ENCODE measurements at places on chromosomes 7 and 10.

DNA sequence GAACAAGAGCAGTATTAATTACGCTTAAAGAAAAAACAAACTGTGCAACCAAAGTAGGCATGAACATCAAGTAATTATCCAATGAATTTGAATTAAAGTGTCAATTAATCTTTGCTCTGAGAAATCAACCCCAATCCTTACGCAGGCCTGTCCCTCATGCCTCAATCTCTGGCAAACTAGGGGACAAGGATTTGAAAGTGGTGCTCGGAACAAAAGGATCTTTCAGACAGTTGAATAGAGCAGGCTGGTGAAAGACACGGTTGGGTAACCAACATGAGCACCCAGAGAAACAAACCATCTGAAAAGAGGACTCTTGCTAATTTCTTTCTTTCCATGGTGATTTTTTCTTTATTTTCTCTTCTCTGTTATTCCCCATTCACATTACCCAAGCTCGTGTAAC lies 203.5 kb upstream of the PHF14 start:
- no peak for ATAC-seq

GRCh38 chr10:113609704-113610108 lies 54.1 kb downstream of the NRAP start:
- no peak for ATAC-seq

DNA sequence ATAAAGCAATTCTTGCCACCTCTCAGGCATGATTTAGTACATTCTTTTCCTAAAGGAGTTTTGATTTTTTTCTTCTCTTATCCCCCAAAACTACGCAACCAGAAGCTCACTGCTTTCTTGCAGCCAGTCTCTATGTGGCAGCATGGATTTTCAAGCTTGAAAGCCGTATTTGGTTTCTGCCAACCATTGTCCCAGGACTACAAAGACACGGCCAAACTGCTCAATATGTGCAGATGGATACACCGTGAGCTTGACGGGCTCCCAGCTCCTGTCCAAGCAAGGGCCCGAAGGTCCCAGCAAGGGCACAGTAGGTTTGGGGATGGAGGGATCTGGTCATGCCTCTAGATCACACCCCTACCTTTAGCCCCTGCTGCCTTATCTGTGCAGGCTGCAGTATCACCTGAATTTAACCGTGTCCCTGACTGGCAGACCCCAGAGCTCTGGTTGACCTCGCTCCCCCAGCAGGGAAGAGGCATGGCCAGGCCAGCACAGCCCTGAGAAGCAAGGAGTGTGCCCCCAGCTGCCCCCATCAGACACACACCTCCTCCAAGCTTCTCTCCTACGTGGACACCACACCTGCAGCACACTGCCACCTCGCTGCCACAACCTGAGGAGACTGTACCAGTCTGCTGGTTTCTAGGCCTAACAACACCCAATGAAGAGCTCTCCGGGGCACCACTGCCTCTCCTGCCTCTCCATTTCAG lies 86.8 kb downstream of the COBL start:
- ATAC-seq = no peak

- no peak for ATAC-seq
Observed at GRCh38 chr7:13989126-13989948, at the start of gene ETV1. Gene ETV1, minus strand, starts transcription at chr7:13989666. Its CDS starts 614 bp downstream, at chr7:13989052.

DNA sequence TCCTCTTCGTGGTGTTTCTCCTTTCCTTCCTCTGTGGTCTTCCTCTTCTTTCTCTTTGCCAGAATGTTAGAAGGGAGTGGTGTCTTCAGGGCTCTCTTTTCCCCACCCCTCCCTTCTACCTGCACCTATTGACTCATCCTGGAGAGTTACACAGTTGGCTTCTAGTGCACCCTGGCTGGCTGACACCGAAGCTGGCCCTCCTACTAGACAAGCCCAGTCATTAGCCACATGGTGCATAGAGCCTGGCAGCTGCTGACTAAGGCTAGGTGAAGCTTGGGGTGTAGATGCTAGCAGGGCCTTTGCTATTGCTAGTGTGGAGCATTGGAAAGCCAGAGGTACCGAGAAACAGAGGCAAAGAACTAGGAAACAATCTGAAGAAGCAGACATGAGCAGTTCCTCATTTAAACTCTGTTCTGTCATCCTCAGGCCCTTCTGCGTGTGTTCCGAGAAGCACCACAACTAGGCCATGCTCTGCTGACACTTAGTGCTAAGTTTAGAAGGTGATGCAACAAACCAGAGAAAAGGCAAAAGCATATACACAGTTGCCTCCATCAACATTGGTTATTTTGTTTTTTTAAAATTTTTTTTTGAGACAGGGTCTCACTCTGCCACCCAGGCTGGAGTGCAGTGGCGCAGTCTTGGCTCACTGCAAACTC lies 213.9 kb downstream of the BAMBI start:
- no peak for ATAC-seq

DNA sequence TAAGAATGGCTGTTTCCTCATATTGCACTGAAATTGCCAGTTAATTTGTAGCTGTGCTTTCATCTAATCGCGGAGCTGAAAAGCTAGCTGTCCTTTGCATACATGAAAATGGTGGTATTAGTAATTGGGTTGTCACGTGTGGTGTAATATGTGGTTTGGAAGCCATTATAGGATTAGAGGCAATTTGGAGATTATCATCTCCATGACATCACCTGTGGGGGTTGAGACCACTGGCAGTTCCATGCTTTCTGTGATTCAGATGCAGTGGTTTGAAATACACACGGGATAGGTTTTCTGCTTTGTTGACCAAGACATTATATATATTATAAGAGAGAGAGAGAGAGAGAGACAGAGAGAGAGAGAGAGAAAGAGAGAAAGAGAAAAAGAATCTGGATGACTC lies 180.8 kb downstream of the RAB11FIP2 start:
- ATAC-seq = no peak

GRCh38 chr7:140732416-140732815 lies 35.9 kb downstream of the NDUFB2 start:
- ATAC-seq = no peak

- ATAC-seq = no peak
Observed at GRCh38 chr7:4837803-4838625, 23.8 kb downstream of the PAPOLB start.

GRCh38 chr10:687583-688311 lies 1.7 kb downstream of the DIP2C start:
- no peak for ATAC-seq

- ATAC-seq = no peak
Observed at GRCh38 chr10:62188021-62188616, 80.5 kb downstream of the RTKN2 start.
